GM23248 (cell line): ENCODE measurements at places on chromosomes 6 and 20.
A peak's percentile ranks its signal among the peaks of the same experiment; 100 is the strongest.

DNA sequence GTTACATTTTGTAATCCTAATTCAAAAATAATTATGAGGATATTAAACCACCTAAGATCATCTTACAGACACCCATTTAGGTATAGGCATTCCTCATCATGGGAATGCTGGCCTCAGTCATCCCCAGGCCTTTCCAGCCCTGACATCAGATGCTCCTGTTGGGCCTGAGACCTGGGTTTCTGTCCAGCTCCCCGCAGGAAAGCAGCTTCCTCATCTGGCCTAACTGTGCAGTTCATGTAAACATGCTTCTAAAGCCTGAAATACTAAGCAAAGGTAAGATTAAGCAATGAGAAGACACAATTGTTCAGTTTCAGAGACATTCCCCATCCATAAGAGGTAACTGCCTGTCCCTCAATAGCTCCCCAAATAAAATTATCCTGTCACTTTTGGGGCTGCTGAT is 19.0 kb downstream of the ETV7 start:
- peak; percentile 25 for DNase-seq

DNA sequence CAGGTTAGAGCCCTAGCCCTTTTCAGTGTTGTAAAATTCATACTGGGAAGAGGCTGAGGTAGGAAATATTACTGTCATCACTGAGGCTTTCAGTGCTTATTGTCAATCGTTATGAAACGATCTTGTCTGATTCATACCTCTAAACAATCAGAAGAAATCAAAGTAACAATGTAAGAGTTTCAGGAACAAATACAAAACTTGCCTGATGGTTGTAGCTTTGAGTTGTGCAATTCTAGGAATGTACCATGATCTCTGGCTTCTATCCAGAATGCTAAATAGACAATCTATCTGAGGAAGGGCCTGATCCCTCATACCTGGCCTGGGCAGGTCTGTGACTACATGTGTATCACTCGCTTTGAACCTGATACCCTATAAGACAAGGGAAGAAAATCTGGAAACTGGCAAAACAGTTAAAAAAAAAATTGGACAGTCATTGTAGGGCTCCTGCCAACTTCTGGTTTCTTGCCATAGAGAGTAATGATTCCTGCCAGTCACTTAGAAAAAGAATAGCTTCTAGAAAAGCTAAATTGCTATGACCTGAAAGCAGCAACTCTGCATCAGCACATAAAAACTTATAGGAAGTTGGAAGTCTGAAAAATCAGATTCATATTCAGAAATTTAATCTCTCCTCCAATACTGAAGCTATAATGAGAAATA is 234.7 kb downstream of the BTBD9 start:
- peak; percentile 34 for DNase-seq

DNA sequence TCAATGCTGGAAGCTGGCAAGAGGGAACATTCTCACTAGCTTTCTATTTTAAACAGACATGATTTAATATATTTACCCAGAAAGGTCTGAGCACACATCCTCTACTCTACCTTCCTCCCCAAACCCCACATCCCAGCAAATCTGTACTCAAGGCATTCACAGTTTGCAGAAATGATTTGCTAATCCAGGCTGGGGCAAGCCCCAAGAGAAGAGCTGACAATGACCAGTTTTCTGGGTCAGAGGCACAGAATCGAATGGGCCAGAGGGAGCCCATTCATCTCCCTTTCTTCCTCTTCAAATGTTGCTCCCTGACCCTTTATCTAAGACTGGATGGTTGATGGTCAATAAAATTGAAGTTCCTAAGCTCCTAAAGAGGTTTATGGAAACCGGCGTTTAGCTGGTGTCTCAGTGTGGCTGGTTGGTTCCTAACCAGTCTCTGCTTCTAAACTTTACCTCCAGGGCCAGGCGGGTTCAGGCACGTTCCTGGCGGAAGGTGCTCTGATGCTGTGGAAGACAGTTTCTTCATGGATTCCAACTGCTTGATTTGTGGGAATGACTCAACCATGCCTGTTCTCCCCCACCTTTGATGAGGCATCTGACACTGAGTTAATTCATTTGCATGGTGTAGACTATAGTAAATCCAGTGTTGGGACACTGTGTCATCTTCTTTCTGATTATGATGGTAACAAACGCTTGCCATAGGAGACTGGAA is 96.4 kb upstream of the IYD start:
- DNase-seq: no peak

DNA sequence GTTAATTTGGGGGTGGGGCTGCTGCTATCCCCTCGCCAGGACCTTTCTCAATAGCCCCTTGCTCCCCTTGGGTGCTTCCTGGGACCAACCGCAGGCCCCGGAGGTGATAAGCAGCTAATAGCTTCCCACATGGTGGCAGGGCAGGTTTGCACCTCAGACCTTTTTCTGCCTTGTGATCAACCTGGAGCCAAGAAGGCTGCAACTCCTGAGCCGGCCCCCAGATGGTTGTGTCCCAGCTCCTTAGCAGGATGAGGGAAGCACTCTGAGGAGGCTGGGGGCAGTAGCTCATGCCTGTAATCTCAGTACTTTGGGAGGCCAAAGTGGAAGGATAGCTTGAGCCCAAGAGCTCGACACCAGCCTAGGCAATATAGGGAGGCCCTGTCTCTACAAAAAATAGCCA is 85.5 kb downstream of the BMP7 start:
- no peak for DNase-seq

GRCh38 chr20:62405108-62405980 is 1.7 kb downstream of the CABLES2 start:
- peak; percentile 54 for DNase-seq

- DNase-seq: peak; percentile 41
Observed at GRCh38 chr6:144820270-144820669, 535.1 kb downstream of the UTRN start.

GRCh38 chr6:164370773-164371172 is 938.6 kb downstream of the C6orf118 start:
- DNase-seq: no peak
